ENCODE measurements at places on chromosomes 16 and 17.
A peak's percentile ranks its signal among the peaks of the same experiment; 100 is the strongest.

DNA sequence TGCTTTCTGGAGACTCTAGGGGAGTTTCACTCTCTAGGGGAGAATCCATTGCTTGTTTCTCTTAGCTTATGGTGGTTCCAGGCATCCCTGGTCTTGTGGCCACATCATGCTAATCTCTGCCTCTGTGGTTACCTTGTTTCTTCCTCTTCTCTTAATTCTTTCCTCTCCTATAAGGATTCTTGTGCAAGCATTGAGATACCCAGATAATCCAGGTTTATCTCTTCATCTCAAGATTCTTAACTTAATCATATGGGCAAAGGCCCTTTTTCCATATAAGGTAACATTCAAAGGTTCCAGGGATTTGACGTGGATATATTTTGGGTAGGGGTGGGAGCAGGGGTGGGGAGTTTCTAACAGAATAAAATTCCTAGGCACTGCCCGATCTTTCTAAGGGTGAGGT is 32.6 kb downstream of the FAM20A start:
- DNase-seq: no peak

- DNase-seq: no peak
Observed at GRCh38 chr16:14502932-14503741, 126.9 kb downstream of the PARN start.

DNA sequence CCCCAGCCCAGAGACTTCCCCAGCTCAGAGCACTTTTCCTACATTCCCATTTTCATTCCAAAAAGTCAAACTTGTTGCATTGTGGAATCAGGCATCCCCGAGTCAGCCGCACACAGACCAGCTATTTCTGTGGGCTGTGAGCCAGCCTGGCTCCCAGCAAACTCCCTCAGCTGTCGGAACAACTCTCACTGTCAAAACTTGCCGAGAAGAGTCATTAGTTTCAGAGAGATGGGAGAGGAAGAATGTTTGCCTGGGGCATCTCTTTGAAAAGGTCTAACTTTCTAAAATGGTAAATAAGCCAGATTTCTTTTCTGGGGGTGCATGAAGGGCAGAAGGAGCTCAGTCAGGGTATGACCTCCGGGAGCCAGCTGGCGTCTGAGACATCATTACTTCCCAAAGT is 280.0 kb downstream of the TMEM114 start:
- no peak for DNase-seq

DNA sequence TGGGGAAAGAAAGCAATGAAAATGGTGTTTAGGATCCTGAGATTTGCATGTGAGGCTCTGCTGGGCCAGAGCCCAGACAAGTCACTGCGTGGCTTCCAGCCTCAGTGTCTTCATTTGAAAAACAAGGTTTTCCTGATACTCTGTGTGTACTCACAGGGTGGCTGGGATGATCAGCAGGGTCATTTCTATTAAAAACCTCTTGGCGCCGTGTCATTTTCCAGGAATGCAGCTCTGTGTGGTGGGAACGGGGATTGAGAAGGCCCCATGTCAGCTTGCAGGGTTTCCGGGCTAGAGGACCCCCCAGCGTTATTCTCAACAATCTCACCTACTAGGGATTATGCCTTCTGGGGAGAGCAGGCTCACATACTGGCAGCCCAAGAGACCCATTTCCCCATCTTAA is 73.5 kb downstream of the FOXL1 start:
- DNase-seq: no peak

DNA sequence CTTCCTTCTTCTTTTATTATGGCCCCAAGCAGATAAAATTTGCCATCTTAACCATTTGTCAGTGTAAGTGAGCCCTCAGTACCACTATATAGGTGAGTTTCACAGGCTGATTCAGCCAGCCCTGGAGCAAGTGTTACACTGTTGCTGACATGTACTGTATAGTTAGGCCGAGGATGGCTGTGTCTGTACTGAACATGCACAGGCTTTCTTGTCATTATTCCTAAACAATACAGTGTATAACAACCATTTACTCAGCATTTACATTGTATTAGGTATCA is 53.7 kb downstream of the AMFR start:
- DNase-seq: no peak

GRCh38 chr16:27764427-27764826 is 214.5 kb downstream of the KATNIP start:
- no peak for DNase-seq

- no peak for DNase-seq
Observed at GRCh38 chr16:82943371-82943770, 316.6 kb downstream of the CDH13 start.

GRCh38 chr16:75247249-75247648 is 4.2 kb downstream of the BCAR1 start:
- peak; percentile 76 for DNase-seq

GRCh38 chr16:22664132-22664531 is 149.8 kb upstream of the HS3ST2 start:
- DNase-seq: no peak

GRCh38 chr17:44928950-44929720 is 13.8 kb upstream of the GFAP start:
- DNase-seq: no peak

DNA sequence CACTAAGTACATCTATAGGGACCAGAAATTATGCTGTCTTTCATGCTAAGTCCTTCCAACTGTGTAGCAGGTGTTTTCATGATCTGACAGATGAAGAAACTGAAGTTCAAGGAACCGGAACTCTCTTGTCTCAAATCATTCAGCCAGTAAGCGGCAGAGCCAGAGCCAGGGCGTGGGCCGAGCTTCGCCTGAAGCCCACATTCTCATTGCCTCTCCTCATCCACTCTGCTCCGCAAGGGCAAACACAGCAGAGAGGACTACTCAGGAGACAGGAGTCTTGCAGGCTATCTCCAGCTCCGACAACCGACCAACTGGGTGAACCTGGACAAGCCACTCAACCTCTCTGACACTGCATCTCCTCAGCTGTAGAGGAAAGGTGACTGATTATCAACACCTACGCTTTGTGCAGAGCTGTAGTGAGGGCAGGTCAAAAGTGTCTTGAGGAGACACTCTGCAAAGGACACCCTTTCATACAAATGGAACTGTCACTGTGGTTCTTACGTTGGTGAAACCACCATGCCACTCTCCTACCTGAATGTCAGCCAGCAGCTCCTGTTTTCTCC is 72.9 kb downstream of the CYTH1 start:
- DNase-seq: no peak

GRCh38 chr16:58755989-58756649 is 22.0 kb upstream of the GOT2 start:
- DNase-seq: peak; percentile 76

DNA sequence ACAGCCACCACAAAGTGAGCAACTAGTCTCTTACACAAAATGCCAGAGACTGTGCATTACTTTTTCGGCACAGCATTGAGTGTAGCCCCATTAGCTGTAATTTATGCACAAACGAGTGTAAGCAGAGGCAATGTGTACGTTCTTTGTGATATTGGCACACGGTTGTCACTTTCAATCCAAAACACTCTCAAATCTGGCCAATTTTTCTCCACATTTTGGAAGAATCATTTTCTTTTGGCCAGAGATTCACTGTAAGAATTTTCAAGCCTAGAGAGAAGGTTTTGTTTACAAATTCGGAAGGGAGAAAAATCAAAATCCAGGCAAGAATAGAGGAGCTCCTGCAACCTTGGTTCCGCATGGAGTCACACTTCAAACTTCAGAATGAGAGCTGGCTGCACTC is 15.4 kb upstream of the KIF2B start:
- DNase-seq: no peak

DNA sequence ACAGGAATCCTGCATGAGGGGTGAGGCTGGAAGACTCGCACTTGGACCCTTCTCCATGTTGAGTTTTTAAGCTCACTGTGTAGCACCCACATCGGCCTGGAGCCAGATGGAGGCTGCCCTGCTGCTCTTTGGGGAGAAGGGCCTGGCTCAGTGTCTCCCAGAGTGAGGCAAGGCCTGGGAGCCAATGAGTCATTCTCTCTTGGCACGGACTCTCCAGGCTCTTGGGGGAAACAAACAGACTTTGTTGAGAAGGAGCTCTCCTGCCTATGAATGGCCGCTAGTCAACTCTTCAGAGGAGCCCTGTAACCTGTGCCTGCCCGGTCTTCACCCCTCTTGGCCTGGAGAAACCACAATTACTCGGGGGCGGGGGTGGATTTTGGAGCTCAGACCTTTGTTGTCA is 50.8 kb upstream of the MAF start:
- DNase-seq: peak; percentile 55

DNA sequence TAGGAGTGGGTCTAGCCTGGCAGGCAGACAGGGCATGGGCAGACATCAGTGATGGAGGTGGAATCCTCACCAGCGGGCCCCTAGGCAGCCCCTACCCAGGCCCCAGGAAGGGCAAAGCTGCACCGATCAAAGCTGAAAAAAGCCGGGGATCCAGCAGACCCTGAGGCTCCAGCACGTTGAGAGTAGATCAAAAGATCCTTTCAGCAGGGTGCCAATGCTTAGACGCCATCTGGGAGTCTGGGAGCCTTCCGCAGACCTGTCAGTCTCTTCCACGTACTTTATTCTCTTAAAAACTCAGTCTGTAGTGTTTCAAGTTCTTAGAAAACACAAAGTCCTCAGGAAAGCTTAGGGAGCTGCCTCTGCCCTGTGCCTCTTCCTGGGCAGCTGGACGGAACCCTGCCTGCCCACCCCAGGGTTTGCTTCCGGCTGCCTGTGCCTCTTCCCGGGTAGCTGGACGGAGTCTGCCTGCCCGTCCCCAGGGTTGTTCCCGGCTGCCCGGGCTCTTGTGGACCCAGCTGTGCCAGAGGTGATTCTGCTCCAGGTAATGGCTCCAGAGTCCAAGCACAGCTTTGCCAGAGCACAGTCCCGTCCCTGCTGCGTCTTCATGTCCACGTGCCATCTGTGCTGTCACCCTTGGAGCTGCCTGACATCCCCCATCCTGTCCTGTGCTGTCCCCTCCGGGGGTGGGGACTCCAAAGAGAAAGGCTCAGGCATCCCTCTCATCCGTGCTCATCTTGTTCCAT is 50.8 kb upstream of the PVALEF start:
- no peak for DNase-seq

DNA sequence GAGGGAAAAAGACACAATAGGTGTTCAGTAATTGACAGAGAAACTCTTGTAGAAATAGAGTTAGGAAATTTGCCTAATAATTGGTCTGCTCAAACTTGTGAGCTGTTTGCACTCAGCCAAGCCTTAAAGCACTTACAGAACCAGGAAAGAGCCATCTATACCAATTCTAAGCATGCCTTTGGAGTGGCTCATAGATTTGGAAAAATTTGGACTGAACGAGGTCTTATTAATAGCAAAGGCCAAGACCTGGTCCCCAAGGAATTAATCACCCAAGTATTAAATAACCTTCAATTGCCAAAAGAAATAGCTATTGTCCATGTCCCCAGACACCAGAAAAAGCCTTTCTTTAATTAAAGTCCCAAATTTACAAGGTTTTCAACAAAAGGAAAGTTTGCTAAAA is 90.3 kb downstream of the EMP2 start:
- DNase-seq: no peak

DNA sequence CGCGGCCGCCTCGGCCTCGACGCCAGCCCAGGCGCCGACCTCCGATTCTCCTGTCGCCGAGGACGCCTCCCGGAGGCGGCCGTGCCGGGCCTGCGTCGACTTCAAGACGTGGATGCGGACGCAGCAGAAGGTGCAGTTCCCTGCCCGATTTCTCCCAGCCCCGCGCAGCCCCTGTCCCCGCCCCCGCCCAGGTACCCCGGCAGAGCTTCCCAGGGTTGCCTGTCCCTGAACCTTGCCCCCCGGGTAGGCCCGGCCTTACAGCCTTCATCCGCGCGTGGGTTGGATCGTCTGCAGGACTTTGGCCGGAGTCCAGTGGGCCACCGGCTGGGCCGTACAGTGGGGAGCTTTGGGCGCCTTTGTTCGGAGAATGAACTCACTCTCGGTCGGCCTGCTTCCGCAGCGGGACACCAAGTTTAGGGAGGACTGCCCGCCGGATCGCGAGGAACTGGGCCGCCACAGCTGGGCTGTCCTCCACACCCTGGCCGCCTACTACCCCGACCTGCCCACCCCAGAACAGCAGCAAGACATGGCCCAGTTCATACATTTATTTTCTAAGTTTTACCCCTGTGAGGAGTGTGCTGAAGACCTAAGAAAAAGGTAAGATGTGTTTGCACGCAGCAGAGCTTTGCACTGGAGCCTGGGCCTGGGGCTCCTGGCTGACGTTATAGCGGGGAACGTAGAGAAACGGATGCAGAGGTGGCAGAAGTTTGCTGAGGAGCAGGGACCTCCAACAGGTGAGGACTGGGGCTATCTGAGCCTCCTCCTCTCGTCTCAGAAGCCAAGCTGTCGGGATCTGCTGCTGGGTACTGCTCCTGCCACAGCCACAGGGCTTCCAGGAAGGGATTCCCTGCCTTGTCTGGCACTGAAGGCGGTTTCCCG is 593 bp downstream of the GFER start:
- DNase-seq: no peak

DNA sequence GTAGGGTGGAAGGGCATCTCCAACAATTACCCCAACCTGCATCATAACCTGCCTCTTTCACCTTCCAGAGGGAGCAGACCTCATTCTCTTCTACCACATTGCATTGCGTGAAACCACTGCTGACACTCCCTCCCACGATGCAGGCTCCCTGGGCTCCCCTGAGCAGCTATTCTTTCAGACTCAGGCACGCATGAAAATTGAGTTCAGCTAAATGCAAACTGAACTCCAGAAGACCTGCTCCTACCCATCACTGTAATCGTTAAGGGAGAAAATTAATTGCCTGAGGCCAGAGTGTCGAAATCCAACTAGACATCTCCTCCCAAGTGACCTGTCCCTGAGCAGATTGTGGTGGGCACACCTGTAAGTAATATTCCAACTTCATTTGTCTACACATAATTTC is 186.0 kb downstream of the GRIN2A start:
- no peak for DNase-seq

- no peak for DNase-seq
Observed at GRCh38 chr16:86227801-86228200, 282.5 kb upstream of the FOXF1 start.

DNA sequence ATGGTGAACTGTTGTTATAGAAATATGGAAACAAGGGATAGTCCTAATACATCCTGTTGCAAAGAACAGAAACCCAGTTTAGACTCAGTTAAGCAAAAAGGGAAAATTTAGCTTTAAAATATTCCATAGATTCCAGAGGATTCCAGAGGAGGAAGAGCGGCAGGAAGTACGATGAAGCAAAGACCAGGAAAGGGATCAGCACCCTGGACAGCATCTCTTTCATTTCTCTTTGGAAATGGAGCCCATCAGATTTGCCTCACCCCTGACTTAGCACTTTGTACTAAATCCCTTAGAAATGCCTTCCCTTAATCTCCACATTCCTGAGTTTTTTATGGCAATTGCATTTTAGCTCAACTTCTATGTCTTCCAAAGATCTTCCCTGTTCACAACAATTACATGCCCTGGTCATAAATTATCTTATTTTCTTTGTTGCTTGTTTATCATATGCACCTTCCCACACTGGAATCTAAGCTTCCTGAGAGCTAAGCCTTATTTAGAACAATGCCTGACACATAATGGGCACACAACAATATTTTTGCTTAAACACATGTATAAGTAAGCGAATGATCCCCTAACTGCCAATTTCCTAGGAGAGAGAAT is 150.0 kb upstream of the RBFOX1 start:
- no peak for DNase-seq

DNA sequence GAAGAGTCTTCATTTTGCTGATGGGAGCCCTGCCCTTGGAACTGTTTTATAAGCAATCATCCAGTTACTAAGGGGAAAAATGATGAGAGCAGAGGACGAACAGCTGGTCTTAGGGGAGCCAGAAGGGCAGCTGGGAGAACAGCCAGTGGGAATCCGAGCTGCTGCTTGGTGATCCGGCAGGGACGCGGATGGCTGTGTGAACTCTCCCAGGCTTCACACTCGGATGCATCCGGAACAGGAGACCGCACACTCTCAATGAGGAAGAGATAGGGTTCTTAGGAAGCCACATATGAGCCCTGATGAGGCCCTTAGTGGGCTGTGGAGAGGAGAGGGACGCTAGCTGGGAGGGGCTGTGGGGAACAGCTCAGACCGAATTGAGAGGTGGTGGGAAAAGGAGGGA is 5.0 kb upstream of the CACNG5 start:
- DNase-seq: no peak
